ENCODE measurements at places on chromosomes 3 and 15.

GRCh38 chr3:188867691-188868265 is 304.0 kb upstream of the TPRG1 start:
- DNase-seq = no peak

GRCh38 chr3:42246091-42246490 is 19.9 kb downstream of the CCK start:
- no peak for DNase-seq

DNA sequence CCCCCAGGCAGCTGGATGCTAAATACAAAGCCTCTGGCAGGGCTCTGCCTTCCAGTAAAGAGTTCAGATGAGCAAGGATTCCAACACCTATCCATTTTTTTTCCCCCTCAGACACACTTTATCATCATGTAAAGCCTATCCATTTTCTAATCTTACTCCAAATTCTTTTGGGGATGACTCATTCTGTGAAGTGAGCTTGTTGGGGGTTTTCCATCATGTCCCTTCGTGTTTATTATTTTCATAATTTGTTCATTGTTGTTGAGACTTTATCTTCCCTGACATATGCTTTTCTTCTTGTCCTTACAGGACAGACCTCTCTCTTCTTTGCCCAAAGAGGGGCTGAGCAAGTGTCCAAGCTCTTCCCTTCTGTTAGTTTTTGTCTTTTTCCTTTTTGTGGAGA is 34.7 kb upstream of the SH3BP5 start:
- DNase-seq = no peak

DNA sequence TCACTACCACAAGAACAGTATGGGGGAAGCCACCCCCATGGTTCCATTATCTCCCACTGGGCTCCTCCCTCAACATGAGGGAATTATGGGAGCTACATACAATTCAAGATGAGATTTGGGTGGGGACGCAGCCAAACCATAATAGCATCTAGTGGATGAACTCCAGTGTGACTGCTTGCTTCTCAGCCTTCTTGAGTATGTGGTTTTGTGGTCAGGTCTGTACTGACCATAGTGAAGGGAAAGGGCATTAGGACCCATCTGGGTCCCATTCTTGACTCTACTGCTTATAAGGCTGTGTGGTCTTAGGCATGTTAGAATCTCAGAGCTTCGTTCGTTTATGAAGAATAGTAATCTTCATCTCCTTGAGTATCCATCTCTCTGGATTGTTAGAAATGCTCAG is 81.4 kb downstream of the CGNL1 start:
- DNase-seq = no peak

DNA sequence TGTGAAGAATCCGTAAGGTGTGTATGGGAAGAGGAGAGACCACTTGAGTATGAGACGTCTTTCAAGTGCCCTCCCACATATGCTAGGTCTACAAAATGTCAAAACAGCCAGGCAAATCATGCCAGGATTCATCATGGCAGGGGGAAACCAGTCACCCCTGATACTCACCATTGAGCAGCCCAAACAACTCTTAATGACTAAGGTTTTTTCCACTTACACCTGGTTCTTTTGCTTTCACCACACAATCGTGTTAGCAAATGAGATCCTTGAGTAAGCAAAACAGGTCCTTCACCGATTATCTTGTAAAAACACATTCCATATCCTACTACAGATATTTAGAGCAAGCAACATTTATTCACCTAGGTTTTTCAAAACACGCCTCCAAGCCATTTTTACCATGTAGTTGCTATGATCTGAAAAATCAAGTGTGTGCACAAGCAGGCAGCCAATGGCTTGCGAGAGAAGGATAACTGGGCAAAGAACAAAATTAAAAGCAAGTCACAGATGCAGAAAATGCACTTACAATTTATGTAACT is 177.5 kb upstream of the LPP start:
- DNase-seq = no peak

DNA sequence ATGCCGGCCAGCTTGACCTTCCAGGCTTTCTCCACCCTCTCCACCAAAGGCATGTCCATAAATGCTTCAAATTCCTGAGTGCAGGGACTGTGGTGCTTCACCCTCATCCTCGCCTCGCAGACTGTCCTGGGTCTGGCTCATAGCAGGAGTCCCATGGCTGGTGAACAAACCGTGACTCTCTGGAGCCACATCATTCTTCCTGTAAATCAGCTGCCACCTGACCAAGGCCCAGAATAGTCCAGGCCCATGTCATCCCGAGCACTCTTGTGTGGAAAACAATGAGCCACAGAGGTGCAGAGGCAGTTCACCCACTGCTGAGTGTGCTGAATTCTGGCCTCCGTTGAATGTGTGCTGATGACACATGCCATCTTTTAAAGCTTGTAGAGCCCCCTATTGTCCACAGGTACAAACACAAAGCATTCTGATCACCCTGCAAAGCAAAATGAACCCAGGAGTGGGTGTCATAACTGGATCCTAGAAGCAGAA is 68.6 kb downstream of the ABHD5 start:
- DNase-seq = no peak
